MCF 10A (cell line): ENCODE measurements at places on chromosomes 2 and 18.

DNA sequence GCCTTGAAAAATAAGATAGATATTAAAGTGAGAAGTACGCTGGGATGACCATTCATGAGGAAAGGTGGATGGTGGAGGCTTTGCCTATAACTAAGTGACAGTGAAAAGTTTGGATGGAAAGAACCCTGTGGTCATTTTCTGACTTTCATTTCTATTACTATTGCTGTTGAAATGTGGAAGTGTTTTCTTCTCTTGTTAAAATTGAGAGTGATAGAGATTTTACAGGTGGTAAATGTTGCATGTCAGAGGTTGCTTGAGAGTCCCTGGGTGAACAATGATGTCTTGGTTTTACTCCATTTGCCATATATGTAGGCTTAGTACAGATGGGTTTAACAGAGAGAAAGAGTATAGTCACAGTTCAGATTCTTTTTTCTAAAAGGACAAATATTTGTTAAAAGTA lies 18.4 kb downstream of the NCOA1 start:
- no peaks in the 10 kb centered on the region for H3K27me3 ChIP-seq
- H3K27ac ChIP-seq: no peak overlapping the region
- H3K4me3 ChIP-seq: no peak overlapping the region
- no peak for DNase-seq
- peaks cover 9% of the 10 kb centered on the region for H3K4me1 ChIP-seq

DNA sequence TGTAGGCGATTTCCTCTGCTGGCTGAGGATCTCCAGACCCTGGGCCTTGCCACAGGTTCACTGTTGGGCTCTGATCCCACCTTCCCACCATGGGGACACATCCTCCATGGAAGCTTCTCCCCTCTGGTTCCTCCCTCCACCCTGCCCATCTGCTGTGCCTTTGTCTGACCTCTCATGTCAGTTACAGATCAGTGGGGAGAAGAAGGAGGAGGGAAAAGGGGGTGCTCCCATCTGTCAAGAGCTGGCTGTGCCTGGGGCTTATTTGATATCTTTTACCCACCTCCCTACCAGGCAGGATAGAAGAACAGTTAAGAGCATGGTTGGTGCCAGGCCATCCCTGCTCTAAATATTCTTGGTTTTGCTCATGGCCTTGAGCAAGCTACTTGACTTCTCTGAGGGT lies 12.3 kb upstream of the DNAJB2 start:
- no peaks in the 10 kb centered on the region for H3K36me3 ChIP-seq
- peaks cover 7% of the 10 kb centered on the region for H3K4me1 ChIP-seq
- no peak overlapping the region for H3K27ac ChIP-seq
- no peak overlapping the region for H3K4me3 ChIP-seq

- no peak for DNase-seq
- H3K4me1 ChIP-seq: no peaks in the 10 kb centered on the region
- H3K36me3 ChIP-seq: no peaks in the 10 kb centered on the region
- H3K27me3 ChIP-seq: peaks cover 40% of the 10 kb centered on the region
Observed at GRCh38 chr2:239726631-239727181, 298.4 kb downstream of the NDUFA10 start.

DNA sequence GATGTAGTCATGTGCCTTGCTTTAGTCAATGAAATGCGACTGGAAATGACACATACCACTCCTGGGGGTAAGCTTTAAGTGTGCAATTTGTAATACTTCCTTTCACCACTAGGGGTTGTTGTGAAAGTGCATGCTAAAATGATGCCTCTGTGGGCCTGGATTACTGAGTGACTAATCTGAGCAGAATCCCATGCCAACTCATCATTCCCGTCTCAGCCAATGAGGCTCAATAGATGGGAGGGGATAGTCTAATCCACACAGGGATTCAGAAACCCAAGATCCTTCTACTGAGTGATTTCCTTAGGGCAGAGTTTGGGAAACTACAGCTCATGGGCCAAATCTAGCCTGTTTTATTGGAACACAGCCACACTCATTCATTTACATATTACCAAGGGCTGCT lies 54.0 kb downstream of the HRH4 start:
- H3K36me3 ChIP-seq: no peaks in the 10 kb centered on the region
- peak; percentile 65 for DNase-seq
- no peak overlapping the region for H3K4me3 ChIP-seq
- no peaks in the 10 kb centered on the region for H3K27me3 ChIP-seq

DNA sequence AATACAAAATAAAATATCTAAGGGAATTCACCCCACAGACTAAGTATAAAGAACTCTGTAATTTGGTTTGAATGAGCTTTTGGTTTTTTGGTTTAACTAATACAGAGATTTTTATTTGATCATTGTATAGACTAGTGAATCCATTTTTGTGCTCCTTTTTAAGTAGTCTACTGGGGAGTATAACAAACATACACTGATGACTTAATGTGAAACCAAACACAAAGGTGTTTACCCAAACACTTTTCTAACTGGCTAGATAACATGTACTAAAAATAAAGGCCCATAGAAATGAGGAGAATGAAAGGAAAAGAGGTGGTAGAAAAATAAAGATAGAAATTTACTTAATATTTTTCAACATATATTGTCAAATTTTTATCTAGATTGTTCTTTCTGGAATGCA lies 146.0 kb downstream of the NRXN1 start:
- H3K4me3 ChIP-seq: no peak overlapping the region
- H3K27me3 ChIP-seq: no peaks in the 10 kb centered on the region
- no peaks in the 10 kb centered on the region for H3K4me1 ChIP-seq

DNA sequence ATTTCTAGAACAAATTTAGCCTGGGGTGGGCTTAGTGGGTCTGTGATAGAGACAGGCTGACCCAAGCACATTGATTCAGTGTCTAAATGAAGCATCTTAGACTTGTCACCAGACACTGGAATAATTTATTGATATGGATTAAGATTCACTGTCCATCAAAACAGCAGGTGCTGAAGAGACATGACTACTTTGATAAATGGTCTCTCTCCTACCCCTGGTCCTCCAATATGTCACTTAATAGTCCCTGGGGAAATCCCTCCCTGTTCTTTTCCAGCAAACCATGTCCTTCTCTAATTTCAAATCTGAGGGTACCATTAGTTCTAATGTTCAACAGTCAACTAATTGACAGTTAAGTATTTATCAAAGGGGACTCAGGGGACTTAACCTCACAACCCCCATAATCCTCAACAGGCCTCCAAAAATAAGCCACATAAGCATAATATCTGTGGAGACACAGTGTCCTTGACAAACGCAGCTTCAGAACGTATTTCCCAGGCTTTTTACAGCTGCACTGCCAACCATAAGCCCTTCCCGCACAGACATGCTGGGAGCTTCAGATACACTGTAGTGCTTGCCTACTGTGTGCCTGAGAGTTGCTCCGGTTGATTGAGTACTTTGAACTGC lies 391.0 kb downstream of the THSD7B start:
- H3K27me3 ChIP-seq: no peaks in the 10 kb centered on the region
- H3K4me1 ChIP-seq: peaks cover 16% of the 10 kb centered on the region
- no peak for DNase-seq
- no peak overlapping the region for H3K27ac ChIP-seq
- H3K36me3 ChIP-seq: no peaks in the 10 kb centered on the region
- no peak overlapping the region for H3K4me3 ChIP-seq

GRCh38 chr18:22694954-22695353 lies 238.2 kb upstream of the RBBP8 start:
- peak overlapping the region; percentile 51 for H3K4me3 ChIP-seq
- peaks cover 8% of the 10 kb centered on the region for H3K4me1 ChIP-seq
- H3K36me3 ChIP-seq: no peaks in the 10 kb centered on the region
- H3K27ac ChIP-seq: no peak overlapping the region

DNA sequence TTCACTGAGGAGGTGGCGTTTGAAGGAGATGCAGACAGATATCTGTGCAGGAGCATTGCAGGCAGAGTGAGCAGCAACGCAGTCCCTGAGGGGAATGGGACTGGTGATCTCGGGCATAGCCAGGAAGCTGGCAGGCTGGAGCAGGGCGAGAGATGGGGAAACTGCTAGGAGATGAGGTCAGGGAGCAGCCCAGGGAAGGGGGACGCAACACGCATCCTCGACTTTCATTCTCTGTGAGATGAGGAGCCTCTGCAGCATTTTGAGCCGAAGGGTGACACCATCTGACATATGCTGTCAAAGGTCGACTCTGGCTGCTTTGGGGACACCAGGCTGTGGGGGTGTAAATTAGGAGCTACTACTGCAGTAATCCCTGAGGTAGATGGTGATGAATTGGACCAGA lies 4.3 kb upstream of the CHRNA1 start:
- no peaks in the 10 kb centered on the region for H3K4me1 ChIP-seq
- DNase-seq: no peak
- no peaks in the 10 kb centered on the region for H3K36me3 ChIP-seq
- no peak overlapping the region for H3K4me3 ChIP-seq
- H3K27me3 ChIP-seq: no peaks in the 10 kb centered on the region
- peak overlapping the region; percentile 11 for H3K27ac ChIP-seq

DNA sequence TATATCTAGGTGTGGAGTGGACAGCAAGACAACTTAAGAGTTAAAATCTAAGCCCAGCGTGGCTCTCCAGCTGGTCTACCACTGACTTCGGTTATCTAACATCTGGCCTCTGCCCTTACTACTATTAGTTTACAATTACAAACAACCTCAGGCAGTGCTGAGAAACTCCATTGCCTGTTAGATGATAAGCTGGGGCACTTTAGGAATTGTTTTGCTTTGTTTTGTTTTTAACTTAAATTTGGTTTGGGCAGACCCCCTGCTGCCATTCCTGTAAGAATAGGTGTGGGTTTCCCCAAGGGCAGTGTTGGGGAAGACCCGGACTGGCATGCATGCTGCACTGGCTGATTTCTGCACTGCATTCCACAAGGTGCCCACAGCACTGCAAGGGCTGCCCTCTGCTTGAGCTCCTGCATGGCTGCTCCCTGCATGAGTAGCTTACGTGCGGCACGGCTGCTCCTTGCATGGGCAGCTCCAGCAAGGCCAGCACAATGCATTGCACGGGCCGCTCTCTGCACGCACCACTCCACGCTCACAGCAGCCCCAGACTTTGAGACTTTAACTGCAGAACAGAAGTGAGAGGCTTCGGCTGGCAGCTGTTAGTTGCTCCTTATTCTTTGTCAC lies 74.2 kb upstream of the SERTAD2 start:
- DNase-seq: no peak
- H3K36me3 ChIP-seq: no peaks in the 10 kb centered on the region
- no peaks in the 10 kb centered on the region for H3K27me3 ChIP-seq
- H3K4me3 ChIP-seq: no peak overlapping the region

DNA sequence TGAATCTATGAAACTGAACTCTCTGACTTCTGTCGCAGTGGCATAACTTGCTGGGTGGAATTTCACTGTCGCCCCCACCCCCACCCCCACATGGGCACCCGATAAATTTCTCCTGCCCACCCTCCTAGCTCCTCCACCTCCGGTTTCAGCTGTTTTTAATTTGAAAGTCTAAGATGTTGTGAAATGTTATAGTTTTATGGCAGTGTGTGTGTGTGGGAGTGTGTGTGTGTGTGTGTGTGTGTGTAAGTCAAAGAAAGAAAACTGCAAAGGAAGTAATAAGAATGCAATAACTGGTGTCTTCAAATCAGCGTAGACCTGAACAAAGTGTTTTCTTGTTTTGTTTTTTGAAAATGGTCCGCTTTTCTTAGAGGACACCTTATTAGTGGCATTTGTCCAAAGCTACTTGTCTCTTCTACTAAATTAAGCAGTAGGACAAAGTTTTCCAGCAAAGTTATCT lies 388 bp downstream of the DTNA start:
- peaks cover 7% of the 10 kb centered on the region for H3K36me3 ChIP-seq
- H3K27me3 ChIP-seq: no peaks in the 10 kb centered on the region
- DNase-seq: no peak
- peak overlapping the region; percentile 3 for H3K27ac ChIP-seq
- no peak overlapping the region for H3K4me3 ChIP-seq

DNA sequence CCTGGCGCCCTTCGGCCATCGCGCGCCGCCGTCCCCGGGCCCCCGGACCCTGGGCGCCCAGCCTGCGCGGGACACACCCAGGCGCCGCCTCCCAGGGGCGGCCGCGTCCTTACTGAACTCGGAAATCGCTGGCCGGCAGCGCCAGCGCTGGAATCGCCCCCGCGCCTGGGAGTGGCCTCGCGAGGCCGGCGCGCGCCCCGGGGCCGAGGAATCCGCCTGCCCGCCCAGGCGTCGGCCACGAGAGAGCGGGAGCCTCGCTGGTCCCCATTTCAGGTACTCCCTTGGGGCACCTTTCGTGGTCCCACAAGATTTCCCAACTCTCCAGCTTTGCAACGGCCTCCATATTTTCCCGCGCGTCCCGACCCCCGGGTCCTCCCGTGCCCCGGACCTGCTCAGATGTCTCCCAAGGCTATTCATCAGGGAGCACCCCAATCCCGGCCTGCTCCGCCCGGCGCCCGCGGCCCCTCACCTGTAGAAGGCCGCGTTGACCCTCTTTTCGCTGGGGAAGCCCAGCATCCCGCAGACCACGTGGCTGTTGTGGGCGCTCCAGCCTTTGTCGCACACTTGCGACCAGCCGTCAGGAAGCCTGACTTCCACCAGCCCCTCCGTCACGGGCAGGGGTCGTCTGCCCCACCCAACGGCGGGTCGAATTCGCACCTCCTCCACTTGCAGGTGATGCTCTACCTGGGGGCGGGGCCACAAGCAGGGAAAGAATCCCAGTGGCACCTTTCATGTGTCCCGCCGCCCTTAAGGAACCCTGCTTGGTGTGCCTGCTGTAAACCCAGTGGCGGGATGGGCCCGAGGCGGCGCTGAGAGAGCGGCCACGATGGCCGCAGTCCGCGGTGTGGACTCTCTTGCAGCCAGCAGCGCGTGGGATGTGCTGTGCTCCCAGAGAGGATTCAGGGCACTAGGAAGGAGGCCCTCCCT lies 4.6 kb downstream of the LOXL3 start:
- H3K4me1 ChIP-seq: peaks cover 11% of the 10 kb centered on the region
- peak; percentile 71 for DNase-seq
- no peak overlapping the region for H3K27ac ChIP-seq
- no peaks in the 10 kb centered on the region for H3K36me3 ChIP-seq
- peak overlapping the region; percentile 77 for H3K4me3 ChIP-seq
- no peaks in the 10 kb centered on the region for H3K27me3 ChIP-seq

DNA sequence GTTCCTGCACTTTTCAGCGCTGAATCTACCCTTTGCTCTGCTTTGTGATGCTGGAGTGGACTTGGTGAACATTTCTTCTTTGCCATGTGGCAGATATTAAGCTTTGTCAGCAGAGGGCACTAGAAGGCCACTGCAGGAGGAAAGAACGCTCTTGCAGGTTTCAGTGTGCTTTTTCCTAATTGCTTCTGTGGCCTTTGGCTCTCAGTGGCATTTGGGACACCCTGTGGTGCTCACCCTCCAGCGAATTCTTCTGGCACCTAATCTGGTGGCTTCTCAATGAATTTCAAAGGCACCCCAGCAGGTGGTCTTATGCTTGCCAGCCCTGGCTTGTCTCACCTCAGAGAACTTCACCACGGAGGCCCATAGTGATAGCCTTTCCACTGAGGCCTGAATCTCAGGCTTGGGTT lies 146.7 kb downstream of the MYO3B start:
- H3K4me1 ChIP-seq: no peaks in the 10 kb centered on the region
- no peaks in the 10 kb centered on the region for H3K36me3 ChIP-seq
- peak; percentile 58 for DNase-seq
- H3K27me3 ChIP-seq: no peaks in the 10 kb centered on the region
- H3K4me3 ChIP-seq: no peak overlapping the region
- H3K27ac ChIP-seq: no peak overlapping the region
